ENCODE measurements at places on chromosomes 7 and 10.

- DNase-seq = no peak
Observed at GRCh38 chr10:33967606-33968120, 633.2 kb upstream of the NRP1 start.

DNA sequence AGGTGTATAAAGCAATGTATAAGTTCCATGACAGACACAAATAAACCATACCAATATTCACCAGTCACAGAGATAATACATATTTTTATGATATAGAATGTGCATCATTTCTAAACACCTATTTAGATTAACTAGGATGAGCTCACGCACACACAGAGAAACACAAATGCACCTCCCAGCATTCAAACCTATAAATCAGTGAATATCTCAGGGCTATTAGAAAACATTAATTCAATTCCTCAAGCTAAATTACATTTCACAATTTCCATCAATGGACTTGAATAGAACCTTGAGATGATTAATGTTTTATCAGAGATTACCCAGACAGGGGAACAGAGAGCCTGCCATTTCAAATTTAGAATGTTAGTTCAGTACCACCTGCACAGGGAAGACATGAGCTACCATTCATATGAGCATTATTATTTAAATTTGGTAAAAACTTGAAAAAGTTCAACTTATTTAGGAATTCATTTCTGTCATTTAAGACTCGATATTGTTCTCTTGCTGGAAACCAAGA lies 221.7 kb downstream of the PARD3 start:
- no peak for DNase-seq

GRCh38 chr7:118559207-118559606 lies 334.7 kb downstream of the ANKRD7 start:
- no peak for DNase-seq

DNA sequence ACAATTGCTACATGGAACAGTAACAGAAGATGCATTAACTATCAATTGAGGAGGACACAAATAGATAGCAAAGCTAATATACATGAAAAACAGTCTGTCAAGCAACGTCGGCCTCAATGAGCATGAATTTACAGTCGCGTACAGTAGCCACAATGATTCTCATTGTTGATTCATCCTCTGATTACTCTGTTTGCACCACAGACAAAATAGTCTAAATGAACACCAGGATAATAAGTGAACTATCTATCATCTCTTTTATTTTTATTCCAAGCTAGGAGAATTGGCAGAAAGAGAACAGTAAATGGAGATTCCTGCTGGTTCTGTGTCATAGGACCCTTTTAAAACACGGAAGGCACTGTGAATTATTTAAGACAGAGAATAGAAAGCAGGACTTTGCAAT lies 108.5 kb downstream of the EVX1 start:
- no peak for DNase-seq

- peak; percentile 1 for DNase-seq
Observed at GRCh38 chr7:93442478-93443224, 131.9 kb downstream of the CALCR start.

GRCh38 chr7:155469-155900 lies 36.9 kb upstream of the FAM20C start:
- no peak for DNase-seq

- peak; percentile 47 for DNase-seq
Observed at GRCh38 chr7:143240291-143241168, 18.7 kb downstream of the TAS2R40 start.

GRCh38 chr10:61793760-61794703 lies 107.5 kb upstream of the ARID5B start:
- no peak for DNase-seq

DNA sequence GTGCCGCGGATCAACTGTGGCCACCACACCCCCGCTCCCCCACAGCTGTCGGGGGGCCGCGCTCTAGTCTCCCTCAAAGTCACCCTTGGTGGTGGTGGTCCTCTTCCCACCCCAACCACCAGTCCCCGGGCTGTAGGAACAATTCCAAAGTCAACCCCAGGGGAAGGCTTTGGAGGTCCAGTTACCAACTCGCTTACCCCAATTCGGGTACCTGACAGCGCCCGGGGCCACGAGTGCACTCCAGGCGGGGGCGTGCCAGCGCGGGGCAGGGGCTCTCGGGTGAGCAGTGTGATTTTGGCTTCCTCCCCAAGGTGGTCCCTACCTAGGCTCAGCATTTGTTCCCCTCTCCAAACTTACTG lies 584 bp upstream of the ZMIZ1 start:
- DNase-seq = no peak

DNA sequence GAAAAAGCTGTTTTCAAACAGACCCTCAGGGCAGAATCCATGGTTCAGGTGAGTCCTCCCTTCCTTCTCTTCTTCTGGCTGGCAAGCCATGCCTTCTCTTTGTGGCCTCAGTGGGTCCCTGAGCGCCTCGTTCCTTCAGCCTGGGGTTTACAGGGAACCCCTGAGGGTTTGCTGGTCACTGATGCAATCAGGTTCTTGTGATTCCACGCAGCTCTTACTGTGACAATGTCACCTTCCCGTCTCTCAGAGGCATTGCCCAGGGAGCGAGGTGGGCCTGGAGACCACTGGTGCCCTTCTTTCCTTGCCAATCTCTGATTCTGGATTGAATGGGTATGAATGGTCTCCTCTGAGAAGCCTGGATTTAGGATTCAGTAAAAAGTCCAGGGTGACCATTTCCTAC lies 132.2 kb downstream of the ADARB2 start:
- no peak for DNase-seq

GRCh38 chr10:11886851-11887250 lies 63.7 kb downstream of the PROSER2 start:
- no peak for DNase-seq

DNA sequence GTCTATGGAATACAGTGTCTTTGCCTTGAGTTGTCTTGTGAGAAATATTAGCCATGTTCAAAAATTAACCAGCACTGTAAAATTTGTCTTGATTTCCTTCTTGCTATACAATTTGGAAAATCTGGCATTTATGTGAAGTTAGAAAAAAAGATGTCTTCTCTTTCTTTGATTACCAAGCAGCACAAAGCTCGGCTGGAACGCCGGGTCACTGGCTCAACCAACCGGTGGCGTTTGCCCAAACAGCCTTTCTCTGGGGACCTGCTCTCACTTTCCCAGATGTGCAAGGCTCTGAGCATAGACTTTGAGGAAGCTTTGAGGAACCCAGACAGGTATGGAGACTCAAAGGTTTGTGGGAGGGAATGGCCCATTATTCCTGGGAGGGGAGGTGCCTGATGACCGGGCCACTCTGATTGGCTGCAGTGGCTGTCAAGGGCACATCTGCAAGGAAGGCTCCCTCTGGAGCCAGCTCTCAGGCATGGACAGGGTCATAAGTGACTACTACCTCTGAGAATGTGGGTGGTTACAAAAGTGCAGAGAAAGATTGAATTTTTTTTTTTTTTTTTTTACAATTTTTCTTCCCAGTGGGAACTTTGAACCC lies 5.6 kb downstream of the BTBD16 start:
- no peak for DNase-seq

- no peak for DNase-seq
Observed at GRCh38 chr10:96670786-96671185, 49.5 kb downstream of the PIK3AP1 start.

DNA sequence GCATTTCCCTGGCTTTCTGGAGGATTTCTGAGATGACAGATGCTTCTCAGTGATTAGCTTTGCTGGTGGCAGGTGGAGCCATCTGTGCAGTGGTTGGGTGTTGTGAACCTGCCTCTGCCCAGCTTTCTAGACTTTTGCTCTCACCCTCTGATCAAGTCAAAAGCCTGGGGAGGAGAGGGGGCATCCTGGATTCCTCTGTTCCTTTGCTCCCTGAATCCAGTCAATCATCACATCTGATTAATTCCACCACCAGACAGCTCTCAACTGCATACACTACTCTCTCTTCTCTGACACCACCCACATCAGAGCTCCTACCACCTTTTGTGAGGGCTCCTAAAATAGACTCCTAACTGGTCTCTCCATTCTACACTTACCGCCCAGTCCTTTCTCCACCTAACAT lies 283.5 kb downstream of the WDR11 start:
- DNase-seq = no peak

DNA sequence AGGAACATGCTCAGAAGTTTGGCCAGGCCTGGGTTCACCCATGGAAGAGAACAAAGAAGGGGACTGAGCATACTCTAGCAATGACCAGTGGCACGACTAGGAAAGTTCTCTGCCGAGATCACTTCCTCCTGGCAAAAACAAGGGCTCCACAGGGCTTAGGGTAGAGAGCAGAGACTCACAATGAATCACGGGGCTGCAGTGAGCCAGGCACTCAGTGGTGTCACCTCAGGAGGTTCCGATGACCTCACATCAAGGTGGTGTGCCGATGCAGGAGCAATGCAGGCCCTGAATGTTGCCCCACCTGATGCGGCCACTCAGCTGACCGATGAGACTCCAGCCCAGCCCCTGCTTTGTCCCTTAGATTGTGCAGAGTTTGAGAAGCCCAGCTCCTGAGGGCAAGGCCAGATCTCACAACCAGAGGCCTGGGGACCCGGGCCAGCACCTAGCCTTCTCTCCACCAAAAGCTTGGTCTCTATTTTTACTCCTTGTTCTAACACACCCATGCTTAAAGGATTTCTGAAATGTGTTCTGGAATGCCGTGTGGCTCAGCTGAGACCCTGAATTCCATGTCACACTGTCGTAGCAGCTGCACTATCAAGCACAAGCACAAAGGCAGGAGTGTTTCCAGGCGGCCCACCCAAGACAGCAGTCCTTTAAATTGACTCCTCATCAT lies 60.9 kb downstream of the COBL start:
- no peak for DNase-seq

GRCh38 chr10:71582506-71583475 lies 136.8 kb downstream of the C10orf105 start:
- no peak for DNase-seq

GRCh38 chr7:107891636-107892366 lies 818 bp downstream of the DLD start:
- no peak for DNase-seq

GRCh38 chr7:11931307-11931706 lies 99.3 kb upstream of the THSD7A start:
- DNase-seq = no peak

DNA sequence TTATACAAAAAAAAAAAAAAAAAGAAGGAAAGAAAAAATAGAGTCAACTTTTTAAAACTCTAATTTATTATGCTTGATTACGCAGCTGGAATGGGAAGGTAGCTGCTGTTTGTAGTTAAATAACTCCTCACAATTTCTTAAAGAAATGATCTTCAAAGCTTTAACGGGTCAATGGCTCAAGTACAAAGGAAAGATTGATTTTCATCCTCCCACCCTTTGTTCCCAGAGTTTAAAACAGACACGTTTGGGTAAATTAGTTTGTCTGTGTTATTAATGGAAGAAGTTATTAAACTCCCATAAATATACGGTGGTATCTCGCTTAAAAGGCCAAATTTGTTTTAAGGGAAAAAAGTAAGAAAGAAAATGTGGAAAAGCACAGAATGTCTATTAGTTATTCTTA lies 179.3 kb downstream of the EMX2 start:
- no peak for DNase-seq

DNA sequence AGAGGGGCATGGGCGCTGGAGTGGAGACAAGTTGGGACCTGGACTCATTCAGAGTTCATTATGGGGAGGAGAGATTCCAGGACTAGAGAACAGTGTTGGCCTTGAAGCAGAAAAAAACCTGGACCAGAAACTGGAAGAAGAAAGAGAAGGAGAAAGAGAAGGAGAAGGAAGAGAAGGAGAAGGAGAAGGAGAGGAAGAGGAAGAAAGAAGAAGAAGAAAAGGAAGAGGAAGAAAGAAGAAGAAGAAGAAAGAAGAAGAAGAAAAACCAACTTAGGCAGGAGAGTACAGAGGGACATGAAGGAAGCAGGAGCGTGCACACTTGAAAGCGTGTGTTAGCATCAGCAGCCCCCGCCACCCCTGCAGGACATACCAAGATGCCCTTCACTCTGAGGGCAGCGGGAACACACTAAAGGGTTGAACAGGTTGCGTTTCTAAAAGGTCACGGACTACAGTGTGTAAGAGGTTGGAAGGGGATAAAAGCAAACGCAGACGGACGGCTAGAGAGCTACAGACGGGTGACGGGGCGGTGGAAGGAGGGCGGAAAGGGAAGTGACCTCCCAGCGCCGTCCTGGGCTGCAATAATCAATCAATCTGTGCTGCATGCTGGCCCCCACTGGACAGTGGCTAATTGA lies 95.3 kb downstream of the SEC61G start:
- no peak for DNase-seq

DNA sequence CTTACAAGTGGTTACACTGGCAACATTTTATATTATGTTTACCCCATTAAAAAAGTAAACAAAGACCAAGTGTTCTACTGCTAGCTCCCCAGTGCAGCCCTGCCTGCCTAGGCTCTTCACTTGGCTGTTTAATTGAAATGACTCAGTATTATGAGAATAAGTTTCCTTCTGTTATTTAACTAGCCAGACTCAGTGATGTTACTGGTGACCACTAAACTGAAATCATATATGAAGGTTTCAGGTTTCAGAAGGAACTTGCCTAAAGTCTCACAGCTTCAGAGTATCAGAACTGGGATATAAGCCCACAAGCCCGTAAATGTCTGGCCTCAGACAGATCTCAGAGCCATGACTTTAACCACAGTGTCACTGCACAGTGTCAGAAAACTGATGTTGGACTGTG lies 66.8 kb upstream of the EXOC4 start:
- DNase-seq = no peak

GRCh38 chr10:128043259-128044045 lies 82.8 kb downstream of the MKI67 start:
- no peak for DNase-seq

DNA sequence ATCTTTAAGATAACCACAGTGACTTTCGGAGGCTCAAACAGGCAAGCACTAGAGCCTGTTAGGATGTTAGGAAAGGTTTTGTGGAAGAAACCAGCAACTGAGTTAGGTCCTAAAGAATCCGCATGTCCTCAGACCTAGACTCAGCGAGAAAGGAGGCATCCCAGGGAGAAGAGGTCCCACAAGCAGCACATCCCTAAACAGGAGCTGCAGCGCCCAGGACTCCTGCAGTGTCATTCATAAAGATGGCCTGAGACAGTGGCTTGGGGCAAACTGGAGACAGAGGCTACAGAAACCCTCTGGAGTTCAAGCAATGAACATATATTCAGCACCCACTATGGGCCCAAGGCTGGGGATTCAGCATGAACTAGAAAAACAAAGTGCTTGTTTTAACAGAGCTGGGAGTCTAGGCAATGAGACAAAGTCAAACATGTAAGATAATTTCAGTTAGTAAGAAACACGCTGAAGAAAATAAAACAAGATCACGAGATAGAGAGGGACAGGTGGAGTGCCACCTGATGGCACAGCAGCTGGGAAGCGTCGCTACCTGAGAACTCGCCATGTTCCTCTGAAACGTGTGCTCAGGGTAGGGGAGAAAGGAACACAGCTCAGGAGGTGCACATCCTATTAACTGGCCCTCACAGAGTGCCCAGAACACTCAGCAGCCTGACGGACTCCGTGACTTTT lies 48.1 kb downstream of the PARD3 start:
- no peak for DNase-seq

- no peak for DNase-seq
Observed at GRCh38 chr10:30057421-30057841, 2.0 kb downstream of the JCAD start.

DNA sequence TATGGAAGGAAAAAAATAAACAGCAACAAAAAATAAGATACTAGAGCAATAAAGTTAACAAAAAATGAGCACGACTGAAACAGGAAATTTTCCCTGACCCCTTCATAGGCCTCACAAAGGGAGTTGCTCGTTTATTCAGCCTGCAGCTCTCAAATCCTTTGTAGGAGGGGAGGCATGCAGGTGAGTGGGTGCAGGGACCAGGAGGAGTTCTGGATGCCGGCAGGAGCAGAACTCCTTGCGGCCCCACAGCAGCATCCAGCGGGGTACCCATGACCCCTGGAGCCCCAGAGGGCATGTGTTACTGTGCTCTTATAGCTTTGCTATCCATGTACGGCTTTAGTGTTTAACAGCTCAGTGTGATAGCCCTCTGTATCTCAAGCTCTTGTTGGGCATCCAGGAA lies 5.8 kb downstream of the TAS2R39 start:
- no peak for DNase-seq

Data from activated T-helper 1 cell treated with Interleukin-2 at 50 U/mL for 16 hours (primary cell).